Stimulated activated CD4-positive, alpha-beta T cell treated with anti-CD3 and anti-CD28 coated beads, Interleukin-1b, Interleukin-23, amount 100 ng/mL, for 48 hours (primary cell): ENCODE measurements at places on chromosomes 1 and 21.

- DNase-seq, result no peak
These were observed 263.4 kb downstream of the GRIK1 start for GRCh38 chr21:29676395-29676794.

- no peak for DNase-seq
These were observed 30.0 kb downstream of the TENT5C start for GRCh38 chr1:117635805-117636204.

- no peak for DNase-seq
These were observed 1217.8 kb upstream of the ADGRL2 start for GRCh38 chr1:80582980-80583379.

GRCh38 chr21:33075128-33075527 is 5.2 kb downstream of the OLIG1 start:
- no peak for DNase-seq

- no peak for DNase-seq
These were observed 479.8 kb upstream of the VAMP3 start for GRCh38 chr1:7290971-7291970.

GRCh38 chr1:220670365-220670764 is 19.8 kb upstream of the C1orf115 start:
- no peak for DNase-seq

GRCh38 chr1:148353461-148354283 is 129.4 kb downstream of the PPIAL4G start:
- peak; percentile 50 for DNase-seq

GRCh38 chr21:42025376-42026081 is 15.4 kb upstream of the ZBTB21 start:
- no peak for DNase-seq

GRCh38 chr21:15793550-15794235 is 63.9 kb downstream of the USP25 start:
- DNase-seq, result no peak

GRCh38 chr1:14668538-14668937 is 70.1 kb downstream of the KAZN start:
- DNase-seq, result no peak

GRCh38 chr1:9065213-9065751 is 4.2 kb downstream of the SLC2A5 start:
- DNase-seq, result no peak

- no peak for DNase-seq
These were observed 70.5 kb upstream of the PGD start for GRCh38 chr1:10328180-10328963.

DNA sequence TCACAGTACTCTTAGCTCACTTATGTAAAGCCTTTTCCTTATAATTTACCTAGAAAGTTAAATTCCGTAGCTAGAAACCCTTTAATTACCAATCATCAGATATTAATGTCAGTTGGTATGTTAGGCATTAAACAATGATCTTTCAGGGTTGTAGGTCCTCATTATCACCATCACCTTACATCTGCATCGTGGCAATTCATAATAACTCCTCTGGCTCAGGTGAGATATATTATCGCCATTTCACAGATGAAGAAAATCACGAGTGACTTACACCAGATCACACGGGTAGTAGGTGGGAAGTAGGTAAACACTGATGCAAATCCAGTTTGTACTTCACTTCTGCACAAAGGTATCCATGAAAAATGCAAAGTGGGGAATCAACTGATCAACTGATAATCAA is 639 bp downstream of the NUP133 start:
- no peak for DNase-seq

DNA sequence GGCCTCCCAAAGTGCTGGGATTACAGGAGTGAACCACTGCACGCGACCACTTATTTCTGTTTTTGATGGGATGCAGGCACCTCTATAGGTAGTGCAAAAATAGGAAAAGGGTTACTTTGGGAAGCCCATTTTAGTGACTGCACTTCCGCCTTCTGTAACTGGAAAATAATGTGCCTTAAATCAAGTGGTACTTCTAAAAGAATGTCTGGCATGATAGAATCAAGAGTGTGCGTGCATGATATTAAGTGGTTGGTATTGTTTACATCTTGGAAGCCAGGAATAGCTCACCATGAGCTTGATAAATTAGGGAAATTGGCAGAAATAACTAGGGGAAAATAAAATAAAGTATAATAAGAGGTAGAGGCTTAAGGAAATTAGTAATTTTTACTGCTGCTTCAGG is 1067.0 kb downstream of the ADGRL2 start:
- DNase-seq, result no peak

GRCh38 chr21:38948377-38949069 is 142.8 kb downstream of the ETS2 start:
- DNase-seq, result no peak

GRCh38 chr21:35266546-35266945 is 217.4 kb upstream of the RUNX1 start:
- no peak for DNase-seq

GRCh38 chr1:91124989-91125417 is 103.2 kb upstream of the ZNF644 start:
- peak; percentile 68 for DNase-seq

DNA sequence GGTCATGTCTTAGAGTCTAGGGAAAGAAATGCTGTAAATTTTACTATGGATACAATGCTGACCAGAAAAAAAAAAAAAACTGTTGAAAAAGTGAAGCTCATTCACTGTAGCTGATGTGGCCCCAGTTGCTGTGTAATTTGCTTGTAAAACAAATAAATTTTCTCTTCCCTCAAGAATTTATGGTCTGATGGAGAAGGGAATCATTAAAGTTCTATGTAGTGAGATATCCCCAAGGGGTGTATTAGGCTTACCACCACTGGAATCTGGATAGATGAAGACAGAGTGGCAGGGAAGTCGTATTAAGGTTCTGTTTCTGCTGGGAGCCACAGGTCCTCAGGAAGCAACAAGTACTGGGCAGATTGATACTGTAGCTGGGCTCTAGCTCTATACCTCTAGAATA is 860.0 kb downstream of the LTN1 start:
- DNase-seq, result no peak

DNA sequence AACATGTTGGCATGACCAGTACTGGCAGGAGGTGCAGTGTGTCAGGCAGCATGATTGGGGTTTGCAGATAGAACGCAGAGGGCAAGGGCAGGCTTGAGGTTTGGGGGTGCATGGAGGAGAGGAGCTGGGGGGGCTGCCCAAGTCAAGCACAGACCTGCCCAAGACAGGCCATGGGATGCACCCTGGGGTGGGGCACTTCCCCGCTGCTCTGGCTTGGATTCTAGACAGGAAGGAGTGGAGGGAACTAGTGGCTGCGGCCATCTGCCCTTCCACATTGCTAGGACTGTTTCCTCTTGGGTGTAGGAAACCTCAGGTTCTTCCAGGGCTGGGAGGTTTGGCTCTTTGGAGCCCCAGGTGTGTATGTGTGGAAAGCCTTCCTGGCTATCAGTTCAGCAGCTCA is 3.0 kb downstream of the PDXK start:
- no peak for DNase-seq

- no peak for DNase-seq
These were observed 7.1 kb upstream of the KRTAP10-4 start for GRCh38 chr21:44566403-44566802.

DNA sequence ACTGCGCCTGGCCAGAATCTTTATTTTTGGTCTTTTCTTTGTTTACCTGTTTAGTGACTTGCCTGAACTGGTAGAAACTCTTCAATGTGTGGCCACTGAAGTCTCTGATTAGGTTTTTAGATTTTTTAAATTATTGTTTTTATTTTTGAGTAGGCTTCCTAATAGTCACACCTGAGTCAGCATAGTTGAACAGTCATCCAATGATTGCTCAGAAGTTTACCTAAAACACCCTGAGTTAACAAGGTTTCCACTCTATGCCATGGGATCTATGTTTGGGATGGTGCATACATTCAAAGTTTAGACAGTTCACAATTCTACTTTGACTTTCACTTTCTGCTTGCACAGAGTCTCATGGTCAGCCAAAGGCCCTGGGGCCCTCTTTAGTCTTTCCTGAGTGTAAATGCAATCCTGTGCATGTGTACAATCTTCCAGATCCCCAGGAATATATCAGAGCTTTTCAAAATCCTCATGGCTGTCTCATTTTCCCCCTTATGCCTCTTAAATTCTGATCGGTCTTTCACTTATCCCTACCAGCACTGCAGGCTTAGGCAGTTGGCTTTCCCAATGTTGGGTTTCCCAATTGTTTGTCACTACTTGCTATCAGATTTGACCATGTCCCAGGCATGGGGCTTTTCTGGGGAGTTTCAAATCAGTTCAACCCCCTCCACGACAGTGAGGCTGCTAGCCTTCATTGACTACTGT is 114.4 kb upstream of the RAB3GAP2 start:
- no peak for DNase-seq

DNA sequence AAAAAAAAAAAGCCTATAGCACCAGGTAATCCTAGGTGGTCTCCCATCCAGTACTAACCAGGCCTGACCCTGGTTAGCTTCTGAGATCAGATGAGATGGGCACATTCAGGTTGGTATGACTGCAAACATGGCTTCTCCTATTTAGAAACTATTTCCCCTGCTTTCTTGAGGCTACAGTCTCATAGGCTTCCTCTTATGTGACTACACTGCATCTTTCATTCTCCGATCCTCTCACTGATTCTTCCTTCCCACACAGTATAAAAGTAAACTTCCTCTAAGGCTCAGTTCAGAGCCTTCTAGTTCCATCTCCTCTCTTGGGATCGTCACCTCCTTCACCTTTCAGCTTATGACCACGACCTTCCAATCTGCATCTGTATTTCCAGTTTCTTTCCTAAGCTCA is 30.4 kb upstream of the RNF2 start:
- no peak for DNase-seq

GRCh38 chr1:174995916-174996315 is 3.8 kb upstream of the CACYBP start:
- no peak for DNase-seq

DNA sequence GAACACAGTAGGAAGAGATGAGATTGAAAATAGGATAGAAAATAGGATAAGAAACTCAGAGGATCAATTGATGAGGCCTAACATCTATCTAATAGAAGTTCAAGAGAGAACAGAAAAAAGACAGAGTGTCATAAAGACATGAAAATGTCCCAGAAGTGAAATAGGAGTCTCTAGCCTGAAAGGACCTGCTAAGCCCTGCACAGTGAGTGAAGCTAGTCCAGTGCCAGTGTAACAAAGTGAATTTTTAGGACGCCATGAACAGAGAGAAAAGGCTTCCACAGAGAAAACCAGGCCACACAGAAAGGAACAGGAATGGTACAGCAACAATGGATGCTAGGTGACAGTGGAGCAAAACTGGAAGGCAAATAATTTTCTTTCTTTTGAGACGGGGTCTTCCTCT is 20.3 kb upstream of the LSS start:
- DNase-seq, result no peak

- DNase-seq, result no peak
These were observed 51.9 kb downstream of the NR5A2 start for GRCh38 chr1:200079232-200079940.

DNA sequence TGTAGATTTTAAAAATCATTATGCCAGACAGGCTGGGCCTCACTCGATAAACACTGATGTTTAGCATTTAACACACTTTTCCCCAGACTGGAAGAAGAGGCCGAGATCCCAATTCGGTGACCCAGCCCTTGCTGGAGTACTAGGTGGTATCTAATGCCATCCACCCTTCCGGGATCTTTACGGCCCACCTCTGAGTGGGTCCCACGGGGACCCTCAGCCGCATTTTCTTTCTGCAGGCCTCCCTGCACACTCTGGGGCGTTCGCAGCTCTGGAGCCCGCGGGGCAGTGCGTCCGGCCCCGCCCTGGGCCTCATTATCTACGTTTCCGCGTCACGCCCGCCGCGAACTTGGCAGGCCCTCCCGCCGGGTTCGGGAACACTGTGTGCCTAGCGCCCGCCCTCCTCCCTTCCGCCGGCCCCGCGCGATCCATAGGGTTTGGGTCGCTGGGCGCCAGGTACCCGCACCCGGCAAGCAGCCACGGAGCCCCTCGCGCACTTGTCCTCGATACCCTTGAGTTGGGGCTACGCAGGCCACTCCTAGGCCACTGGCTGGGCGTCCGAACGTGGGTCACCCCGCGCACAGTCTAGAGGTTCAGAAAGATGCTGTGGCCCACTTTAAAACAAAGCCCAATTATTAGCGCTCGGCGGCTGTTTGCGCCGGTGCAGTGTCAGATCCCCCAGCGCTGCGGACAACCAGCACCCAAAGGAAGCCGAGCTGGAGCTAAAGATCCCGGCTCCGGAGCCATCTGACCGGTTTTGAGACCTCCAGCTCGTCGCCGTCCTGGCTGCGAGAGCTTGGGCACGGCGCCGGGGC is 950 bp upstream of the EVA1C start:
- DNase-seq, result peak; percentile 68

GRCh38 chr1:7681401-7681800 is 89.7 kb upstream of the VAMP3 start:
- no peak for DNase-seq

GRCh38 chr1:221444346-221444745 is 297.5 kb downstream of the DUSP10 start:
- DNase-seq, result no peak

- DNase-seq, result no peak
These were observed 65.0 kb downstream of the ZSWIM5 start for GRCh38 chr1:45141247-45142003.

- no peak for DNase-seq
These were observed 24.8 kb downstream of the LYPD8 start for GRCh38 chr1:248730507-248731335.

DNA sequence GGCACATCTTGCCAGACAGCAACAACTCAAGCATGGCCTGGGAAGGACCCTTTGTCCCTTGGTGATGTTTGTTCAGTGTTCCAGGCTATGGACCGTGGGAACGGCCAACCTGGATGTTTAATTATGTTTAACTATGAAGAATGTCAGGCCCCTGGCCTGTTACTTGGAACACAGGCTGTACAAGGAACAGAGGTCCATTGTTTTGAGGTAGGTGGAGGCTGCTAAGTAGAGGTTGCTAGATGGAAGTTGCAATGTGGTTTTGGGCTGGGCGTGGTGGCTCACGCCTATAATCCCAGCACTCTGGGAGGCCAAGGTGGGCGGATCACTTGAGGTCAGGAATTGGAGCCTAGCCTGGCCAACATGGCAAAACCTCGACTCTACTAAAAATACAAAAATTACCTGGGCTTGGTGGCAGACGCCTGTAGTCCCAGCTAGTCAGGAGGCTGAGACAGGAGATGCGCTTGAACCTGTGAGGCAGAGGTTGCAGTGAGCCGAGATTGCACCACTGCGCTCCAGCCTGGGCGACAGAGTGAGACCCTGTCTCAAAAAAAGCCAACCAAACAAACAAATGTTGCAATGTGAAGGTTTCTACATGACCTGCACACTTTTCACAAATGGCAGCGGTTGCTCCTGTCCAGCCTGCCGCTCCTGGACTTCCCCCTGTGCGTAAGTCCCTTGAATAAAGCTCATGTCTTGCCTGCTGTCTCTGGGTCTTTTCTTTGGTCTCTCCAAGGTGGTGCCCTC is 2.5 kb upstream of the LEFTY1 start:
- DNase-seq, result no peak

DNA sequence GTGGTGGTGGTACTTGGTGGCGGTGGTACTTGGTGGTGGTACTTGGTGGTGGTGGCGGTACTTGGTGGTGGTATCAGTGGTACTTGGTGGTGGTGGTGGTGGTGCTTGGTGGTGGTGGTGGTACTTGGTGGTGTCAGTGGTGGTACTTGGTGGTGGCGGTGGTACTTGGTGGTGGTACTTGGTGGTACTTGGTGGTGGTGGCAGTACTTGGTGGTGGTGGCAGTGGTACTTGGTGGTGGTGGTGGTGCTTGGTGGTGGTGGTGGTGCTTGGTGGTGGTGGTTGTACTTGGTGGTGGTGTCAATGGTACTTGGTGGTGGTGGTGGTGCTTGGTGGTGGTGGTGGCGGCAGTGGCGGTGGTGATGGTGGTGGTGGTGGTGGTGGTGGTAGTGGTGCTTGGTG is 20.2 kb downstream of the COQ8A start:
- DNase-seq, result no peak
